ENCODE measurements at places on chromosomes 3 and 15.

DNA sequence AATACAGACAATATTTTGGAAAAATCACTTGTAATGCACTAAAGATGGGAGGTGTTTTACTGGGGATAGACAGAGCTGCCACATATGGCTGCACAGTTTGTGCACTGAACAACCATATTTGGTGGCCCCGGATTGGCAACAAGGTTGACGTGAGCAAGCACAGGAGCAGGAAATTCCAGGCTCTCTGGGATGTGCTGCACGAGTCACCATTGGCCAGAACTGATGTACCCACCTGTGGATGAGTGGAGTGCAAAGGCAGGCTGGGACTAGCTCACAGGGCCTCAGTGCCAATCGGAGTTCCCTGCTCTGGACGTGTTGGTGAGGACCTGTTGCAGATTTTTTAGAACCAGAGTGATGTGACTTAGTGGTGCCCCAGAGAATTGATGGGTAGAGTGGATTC, 42.0 kb upstream of the SCAANT1 start:
- no peak for DNase-seq

- DNase-seq = no peak
Observed at GRCh38 chr15:56963126-56963525, 44.7 kb downstream of the TCF12 start.

DNA sequence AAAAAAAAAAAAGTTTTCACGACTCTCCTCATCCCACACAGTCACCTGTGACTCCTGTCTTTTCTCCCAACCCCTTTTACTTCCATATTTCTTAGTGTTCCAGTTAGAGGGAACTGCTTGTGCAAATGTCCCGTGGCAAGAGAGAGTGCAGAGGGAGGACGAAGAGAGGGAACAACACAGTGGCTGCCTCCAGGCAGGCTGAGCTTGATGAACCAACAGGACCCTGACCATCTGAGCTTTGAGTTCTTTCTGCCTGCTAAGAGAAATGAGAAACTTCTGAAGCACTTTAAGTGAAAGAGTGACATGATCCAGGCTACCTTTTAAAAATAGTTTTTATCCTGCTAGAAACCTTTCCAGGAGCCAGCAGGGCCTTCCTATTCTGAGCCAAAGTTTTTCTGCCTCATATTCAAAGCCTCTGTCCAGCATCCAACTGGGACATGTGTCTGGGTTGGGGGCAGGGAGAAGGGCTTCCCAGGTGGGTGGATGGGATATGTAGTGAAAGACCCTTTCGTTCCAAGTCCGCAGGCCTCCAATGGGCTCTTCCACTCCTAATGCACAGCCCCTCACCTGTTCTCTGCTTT, 239.9 kb downstream of the OPA1 start:
- no peak for DNase-seq

- DNase-seq = no peak
Observed at GRCh38 chr3:66985336-66985920, 12.7 kb upstream of the KBTBD8 start.

DNA sequence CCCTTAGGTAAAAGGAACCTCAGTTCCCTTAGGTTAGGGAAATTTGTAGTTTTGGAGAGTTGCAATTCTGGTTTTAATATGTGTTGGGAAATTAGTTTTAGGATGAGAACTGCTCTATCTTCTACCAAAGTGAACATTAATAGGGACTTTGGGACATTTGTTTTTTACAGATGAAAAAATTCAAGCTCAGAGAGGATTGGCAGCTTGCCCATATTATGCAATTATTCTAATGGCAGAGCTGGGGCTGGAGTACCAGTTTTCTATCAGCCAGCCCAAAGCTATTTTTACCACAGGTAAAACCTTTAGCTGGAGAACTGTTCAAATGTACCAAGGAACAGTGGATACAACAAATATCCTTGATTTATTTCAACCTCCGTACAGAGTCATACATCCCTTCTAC, 127.0 kb downstream of the CPNE4 start:
- DNase-seq = no peak

DNA sequence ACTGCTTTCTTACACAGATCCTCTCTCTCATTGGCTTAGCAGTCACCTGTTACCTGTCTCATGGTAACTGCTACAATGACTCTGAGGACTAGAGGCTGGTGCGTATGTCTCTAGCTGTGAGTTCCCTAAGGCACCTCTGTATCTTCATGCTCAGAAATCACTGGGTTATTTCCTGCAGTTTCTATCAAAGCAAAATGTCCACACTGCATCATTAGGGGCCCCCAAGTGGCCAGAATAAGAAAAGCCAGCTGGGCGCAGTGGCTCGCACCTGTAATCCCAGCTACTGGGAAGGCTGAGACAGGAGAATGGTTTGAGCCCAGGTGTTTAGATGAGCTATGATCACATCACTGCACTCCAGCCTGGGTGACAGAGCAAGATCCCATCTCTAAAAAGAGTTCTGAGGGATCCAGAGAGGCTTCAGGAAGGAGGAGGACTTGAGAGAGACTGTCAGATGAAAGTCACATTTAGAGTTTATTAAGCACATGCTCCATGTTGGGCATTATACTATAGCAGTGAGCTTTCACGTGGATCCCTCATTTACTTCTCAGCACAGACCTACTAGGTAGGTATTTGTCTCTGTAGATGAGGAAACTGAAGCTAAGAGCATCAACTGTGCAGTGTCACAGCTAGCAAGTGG, 2.3 kb upstream of the VPS18 start:
- DNase-seq = peak; percentile 64

GRCh38 chr3:144096016-144096415, 124.4 kb downstream of the DIPK2A start:
- DNase-seq = no peak

DNA sequence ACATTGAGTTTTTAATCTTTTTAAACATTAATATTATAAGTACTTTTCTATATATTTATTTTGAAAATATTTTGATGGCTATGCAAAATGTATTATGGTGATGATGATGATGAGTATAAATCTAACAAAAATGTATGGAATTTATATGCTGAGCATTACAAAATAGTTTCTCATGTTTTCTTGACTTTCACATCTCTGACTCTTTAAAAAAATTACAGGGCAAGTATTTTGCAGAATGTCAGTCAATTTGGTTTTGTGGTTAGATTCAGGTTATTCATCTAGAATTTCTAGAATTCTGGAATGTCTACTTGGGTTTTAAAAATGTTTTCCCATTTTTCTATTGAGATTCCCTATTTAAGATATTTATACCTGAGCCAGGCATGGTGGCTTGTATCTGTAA, 41.7 kb upstream of the ANP32A start:
- DNase-seq = no peak

GRCh38 chr3:39752751-39753150, 56.7 kb upstream of the MYRIP start:
- no peak for DNase-seq

- DNase-seq = no peak
Observed at GRCh38 chr3:115652738-115653137, 29.4 kb downstream of the GAP43 start.

- no peak for DNase-seq
Observed at GRCh38 chr3:107641572-107642307, 119.0 kb downstream of the BBX start.

DNA sequence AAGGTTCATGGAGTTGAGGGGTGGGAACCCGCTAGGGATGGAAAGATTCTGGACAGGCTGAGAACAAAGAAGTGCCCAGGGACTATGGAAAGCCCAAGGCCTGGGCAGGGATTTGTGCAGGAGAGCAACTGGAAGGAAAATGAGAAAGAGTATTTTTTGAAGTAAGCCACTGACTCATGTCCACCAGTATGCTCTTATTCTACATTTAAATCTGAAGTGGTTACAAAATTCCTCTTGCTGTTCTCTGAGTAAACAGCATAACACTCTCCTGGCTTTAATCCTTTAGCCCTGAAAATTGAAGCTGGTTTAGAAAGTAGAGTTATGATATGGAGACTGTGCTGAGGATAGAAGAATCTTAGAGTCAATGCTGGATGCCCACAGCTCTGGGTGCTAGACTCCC, 165.2 kb downstream of the ISL2 start:
- no peak for DNase-seq

DNA sequence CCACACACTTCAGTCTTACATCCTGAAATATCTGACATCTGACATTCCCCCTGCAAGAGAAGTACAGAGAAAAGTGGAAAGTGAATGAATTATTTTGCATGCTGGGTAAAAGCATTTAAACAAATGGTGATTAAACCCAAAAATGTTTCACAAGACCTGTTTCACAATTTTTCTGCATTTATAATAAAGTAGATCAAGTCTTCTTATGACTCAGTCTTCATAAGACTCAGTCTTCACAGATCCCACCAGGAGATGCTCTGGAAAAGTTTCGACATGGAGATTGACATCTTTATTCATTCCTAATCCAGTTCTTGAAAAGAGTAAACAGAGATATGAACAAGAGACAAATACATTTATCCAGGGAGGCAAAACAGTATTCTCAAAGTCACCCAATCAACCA, 13.2 kb upstream of the EDC3 start:
- no peak for DNase-seq

DNA sequence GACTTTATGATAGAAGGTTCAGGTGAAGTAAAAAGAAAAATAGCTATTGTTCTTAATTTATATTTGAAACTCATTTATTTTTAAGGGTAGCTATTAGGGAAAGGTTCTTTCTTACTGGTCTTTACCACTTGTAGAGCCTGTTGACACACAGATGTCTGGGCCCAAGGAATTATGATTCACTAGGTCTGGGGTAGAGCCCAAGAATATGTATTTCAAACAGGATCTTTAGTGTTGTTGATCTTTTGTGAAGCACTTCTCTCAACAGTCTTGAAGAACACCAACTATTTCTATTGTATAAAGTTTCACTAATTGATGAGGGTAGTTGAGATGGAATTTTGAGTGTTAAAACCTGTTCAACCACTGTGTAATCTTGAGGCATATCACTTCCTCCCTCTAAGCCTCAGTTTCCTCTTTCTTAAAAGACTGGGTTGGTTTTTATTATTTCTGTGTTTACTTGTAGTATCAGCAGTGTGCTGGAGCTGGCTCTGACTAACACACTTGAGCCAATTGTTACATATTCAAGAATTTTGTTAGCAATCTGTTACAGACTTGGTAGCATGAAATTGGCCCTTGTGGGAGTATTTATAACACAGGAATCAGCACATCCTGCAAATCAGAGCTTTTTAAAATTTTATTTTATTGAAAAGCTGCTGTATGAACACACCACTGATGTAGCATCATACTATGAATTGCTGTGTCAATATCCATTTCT, 155.9 kb downstream of the RBMS3 start:
- no peak for DNase-seq

- DNase-seq = no peak
Observed at GRCh38 chr15:34994925-34995324, 6.8 kb upstream of the ZNF770 start.

DNA sequence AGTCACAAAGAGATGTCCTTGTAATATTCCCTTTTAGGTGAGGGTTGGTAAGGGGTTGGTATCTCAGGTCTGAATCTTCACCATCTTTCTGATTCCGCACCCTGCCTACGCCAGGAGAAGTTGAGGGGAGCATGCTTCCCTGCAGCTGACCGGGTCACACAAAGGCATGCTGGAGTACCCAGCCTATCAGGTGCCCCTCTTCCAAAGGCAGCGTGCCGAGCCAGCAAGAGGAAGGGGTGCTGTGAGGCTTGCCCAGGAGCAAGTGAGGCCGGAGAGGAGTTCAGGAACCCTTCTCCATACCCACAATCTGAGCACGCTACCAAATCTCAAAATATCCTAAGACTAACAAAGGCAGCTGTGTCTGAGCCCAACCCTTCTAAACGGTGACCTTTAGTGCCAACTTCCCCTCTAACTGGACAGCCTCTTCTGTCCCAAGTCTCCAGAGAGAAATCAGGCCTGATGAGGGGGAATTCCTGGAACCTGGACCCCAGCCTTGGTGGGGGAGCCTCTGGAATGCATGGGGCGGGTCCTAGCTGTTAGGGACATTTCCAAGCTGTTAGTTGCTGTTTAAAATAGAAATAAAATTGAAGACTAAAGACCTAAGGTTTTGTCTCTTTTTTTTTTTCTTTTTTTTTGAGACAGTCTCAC, 19.8 kb downstream of the TYRO3 start:
- DNase-seq = no peak

DNA sequence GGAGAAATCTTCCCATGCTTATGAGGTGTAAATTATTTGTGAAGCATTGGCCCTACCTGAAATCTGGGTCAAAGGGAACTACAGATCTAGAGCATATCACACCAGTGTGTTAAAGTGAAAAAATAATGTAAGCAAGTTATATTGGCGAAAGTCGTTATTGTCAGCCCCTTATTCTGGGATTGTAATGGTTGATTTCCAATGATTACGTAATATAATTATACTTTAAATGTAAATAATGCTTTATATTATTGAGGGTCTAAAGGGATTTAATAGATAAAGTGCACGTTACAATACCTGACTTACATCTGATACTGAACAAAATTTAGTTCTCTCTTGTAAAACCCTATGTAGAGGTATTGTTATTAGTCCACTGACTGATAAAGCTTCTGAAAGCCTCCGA, 101.2 kb downstream of the NEO1 start:
- DNase-seq = no peak

DNA sequence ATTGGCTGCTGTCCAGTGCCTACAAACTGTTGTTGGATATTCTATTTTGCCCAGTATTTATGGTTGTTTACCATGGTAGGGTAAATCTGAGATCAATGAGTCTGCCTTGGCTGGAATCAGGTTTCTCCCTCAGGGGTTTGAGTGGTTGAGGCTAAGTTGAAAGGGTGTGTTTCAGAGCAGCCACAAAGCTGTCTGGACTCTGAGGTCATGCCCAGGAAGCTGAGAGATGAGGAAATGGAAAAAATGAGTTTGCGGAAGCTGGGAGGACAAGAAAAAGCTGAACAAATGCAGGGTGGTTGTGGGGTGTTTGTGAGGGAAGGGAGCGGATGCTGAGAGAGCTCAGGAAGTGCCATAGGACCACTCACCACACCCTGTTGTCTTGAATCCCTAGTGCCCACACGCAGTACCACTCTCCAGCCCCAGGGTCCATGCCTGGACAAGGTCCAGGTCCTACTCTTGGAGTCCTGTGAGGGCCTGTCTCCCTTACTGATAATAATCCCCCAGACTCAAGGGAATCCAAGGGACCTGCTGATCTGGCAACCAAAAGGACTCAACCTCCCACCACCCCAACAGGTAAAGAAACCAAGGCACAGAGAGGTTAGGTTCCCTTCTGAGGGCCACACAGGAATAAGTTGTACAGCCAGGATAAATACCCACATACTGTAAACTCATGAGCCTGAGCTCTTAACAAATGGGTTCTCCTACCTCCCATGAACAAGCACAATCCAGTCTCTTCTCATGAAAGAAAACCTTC, 81.6 kb downstream of the PPCDC start:
- DNase-seq = no peak

GRCh38 chr3:79178471-79179180, 589.2 kb downstream of the ROBO1 start:
- DNase-seq = no peak

Measured in NCI-H146 (cell line).